Stimulated activated effector memory CD8-positive, alpha-beta T cell treated with anti-CD3 and anti-CD28 coated beads, Interleukin-12 subunit alpha, Interleukin-12 subunit beta, amount 100 ng/mL, for 72 hours (primary cell): ENCODE measurements at places on chromosomes 4 and X.

GRCh38 chr4:77538574-77539157 is 67.0 kb upstream of the CXCL13 start:
- no peak for DNase-seq

DNA sequence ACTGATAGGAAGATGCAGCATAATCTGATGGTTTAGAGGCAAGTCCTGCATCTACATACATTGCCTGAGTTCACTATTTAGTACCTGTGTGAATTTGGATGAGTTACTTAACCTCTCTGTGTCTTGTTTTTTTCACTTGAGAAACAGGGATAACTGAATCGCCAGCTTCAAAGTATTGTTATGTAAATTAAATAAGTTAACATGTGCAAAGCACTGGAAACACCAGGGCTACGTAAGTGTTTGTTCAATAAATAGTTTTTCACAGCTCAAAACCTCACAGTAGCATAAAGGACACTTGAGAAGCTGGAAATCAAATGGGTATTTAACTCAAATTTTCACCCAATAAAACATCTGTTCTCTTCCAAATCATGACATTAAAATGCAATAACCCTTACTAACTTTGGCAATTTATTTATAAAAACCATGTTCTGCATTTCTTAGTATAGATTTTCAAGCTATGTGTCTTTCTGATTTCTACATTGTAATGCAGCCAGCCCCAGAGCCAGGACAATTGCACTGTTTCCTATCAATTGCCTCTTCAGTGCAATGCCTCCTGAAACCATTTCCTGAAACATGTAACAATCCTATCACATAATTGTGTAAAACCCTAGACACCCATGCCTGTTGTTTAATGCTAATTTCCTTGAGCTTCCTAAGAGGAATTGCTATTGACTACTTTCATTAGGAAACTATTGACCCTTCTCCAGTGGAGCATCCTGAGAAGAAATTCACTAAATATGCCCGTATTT is 177.1 kb downstream of the UNC5C start:
- no peak for DNase-seq

DNA sequence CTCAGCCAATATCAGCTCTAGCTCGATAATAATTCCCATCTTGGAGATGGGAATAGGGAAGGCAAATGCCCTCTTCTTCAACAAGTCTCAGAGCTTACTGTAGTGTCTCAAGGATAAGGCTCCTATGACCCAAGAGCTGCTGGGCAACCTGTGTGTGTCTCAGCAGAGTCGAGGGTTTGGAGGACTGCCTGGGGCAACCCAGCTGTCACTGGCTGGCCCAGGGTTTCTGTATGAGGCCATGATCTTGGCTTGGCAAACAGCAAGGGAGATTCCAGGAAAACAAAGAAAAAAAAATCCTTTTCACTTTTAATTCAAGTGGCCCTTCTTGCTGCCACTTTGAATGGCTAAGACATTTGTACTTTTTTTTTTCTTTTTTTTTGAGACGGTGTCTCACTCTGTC is 34.4 kb downstream of the TMSB4X start:
- no peak for DNase-seq

DNA sequence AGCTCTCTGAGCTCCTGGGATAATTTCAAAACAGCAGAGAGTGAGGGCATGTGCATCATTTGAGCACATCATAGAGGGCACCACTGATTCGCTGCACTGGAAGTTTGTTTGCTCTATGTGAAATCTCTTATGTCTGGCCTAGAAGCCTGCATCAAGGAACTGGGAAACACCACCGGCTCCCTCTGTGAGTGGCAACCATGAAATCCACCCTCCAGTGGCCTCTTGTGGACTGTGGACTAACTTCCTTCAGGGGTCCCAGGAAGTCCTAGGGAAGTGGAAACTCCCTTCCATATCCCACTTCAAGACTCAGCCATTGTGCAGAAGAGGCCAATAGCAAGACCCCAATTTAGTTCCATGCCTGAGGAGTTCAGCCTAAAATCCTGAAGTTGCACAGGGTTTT is 48.0 kb upstream of the IGFBP7 start:
- DNase-seq: no peak

DNA sequence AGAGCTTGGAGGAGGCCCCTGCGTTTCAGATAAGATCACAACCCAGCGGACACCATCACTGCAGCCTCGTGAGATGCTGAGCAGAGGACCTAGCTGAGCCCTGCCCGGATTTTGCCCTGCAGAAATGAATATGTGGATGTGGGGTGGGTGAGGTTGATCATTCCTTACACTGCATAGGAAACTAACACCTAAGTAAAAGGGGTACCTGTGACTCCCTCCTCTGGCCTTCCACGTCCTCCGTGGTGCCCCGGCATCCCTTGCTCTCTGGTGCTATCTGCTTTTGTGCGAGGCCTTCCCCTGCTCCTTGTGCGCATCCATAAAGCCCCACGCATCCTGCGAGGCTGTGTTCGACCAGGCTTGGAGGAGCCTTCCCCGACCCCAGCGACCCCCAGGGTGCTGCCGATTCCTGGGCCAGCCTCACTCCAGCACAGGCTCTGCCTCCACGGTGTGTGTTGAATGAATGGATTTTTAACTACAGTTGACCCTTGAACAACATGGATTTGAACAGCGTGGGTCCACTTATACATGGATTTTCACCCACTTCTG is 25.6 kb upstream of the GPR78 start:
- DNase-seq: no peak

DNA sequence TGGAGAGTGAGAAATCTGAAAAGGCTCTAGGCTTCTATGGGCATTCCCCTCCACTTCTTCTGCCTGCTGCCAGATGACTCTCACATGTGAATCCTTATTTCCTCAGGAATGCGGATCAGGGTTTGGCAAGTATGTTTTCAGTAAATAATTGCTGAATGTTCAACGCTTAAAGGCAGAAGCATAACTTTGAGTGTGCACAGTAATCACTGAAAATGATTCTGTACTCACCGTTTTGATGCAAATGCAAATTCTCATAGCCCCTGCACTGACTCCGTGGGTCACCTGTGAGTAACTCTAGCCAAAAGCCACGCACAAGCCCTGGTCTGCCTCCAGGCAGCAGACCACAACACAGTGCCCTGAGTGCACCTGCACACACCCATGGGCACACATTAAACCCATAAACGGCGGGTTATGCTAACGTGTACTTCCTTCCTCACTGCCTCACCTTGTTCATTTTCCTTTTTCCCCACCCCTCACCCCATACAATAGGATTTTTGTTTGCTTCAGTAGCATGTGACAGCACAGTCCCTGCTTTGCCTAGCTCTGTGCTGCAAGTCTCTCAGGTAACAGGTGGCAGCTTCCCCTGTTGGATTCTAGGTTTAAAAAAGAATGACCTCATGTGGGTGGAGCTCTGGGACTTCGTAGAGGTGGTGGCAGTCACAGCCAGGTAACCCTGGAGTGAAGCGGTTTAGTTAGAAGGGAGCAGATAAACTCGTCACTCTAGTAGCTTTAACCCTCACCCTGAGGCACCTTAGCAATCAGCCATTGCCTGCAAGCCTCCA is at the start of gene ARHGEF38:
Gene ARHGEF38, plus strand, starts transcription at position 656 of the 782 bp plus-strand sequence. CDS start 146 bp downstream, outside the sequence.
- no peak for DNase-seq

DNA sequence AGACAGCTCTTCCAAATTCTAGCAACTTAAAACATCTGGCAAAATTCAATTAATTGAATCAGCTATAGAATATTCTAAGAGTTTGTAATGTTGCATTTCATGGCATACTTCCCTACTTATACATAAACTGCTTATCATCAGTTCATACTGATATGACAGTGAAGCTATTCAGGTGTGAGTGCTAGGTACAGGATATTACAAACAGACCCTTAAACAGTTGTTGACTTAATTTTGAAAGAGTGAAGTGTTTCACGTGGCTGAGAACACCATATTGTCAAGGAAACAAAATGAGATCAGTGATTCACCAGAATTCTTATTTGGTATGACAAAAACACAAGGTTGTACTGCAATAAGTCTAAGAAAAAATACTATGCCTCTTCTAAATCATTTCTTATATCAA is 27.4 kb downstream of the CENPU start:
- DNase-seq: no peak

GRCh38 chr4:182447767-182448280 is 204.6 kb downstream of the TENM3 start:
- no peak for DNase-seq

- no peak for DNase-seq
Observed at GRCh38 chr4:106854569-106855351, 181.4 kb downstream of the DKK2 start.

DNA sequence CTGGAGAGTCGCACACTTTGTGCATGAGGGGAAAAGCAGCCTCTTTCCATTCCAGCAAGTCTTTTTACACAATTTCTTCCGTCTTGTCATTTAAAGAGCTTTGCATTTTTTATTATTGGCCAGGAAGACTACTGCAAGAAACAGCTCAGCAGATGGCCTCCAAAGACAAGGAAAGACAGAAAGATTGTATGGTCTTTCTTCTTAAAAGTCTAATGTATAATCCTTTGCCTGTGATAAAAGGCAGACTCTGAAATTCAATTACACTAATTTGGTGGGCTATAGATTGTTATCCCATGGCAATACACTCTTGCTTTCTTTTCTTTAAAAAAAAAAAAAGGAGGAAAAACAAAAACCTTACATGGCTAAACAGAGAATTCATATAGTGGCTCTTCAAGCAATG is 5.9 kb downstream of the CAPN6 start:
- DNase-seq: no peak

DNA sequence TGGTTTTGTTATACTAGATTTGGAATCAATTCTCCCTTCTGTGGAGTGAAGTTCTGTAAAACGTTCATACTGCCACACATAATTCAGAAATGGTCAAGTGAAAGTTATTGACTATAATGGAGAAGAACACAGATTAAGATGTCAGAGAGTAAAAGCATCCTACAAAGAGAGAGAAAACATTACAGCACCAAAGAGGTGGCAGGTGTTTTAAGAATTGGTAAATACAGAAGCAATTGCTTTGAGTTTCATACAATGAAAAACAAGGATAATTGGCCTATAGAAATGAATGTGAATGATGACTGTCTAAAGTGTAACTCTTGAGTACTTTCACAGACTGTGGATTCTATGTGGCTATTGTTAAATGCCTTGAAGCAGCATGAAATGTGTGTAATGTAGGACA is 435.6 kb upstream of the SMIM31 start:
- DNase-seq: no peak

DNA sequence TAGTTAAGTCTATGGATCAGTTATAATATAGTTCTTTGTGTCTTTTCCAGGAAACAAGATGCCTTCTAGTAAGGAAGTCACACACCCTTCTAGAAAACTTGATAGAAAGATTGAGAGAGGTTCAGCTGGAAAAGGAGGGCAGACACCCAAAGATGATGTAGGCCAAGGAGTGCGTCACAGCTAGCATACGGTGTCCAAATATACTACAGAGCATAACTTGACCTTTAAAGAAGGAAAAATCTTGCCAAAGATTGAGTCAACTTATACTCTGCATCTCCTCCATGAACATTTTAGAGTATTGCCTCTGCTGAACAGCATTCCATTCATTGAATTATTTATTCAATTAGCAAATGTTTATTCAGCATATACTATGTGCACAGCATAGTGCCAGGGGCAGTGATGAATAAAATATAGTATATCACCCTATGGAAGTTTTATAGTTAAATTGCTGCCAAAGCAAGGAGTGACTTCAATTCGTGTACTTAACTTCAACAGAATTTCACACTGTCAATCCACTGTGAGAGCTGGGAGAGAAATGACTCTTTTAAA is 51.9 kb upstream of the SLC6A14 start:
- no peak for DNase-seq

GRCh38 chr4:95979961-95980876 is 140.3 kb downstream of the PDHA2 start:
- no peak for DNase-seq

DNA sequence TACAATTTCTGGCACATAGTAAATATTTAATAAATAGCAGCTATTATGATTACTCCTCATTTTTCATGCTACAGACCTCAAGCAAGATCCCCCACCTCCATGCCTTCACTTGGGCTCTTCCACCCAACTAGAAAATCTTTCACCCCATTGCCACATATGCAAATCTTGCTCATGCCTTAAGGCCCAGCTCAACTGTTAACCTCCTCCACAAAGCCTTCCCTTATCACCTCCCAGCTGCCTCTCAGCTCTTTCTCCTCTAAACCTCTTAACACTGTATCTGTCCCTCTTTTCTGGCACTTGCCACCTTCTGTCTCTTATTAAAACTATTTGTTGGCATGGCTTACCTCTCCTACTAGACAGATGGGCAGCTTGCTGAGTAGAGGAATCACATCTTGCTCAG is 51.5 kb downstream of the PJA1 start:
- DNase-seq: no peak

DNA sequence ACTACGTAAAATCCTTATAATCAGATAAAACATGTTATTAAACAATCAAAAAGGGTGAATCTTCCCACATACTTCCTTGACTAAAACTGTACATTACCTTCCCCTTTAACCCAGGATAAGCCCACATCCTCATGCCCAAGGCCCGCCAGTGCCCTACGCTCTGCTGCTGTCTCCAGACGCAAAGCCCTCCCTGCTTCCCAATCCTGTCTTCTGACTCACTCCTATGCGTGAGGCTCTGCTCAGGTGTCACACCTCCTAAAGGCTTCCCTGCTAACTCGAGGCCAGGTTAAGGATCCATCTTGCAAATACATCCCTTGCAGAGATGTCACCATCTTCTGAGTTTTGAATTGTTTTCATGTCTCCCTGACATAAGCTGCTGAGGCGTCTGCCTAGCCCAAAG is 61.6 kb downstream of the STX18 start:
- no peak for DNase-seq

- no peak for DNase-seq
Observed at GRCh38 chr4:42555828-42556227, 101.1 kb downstream of the ATP8A1 start.

DNA sequence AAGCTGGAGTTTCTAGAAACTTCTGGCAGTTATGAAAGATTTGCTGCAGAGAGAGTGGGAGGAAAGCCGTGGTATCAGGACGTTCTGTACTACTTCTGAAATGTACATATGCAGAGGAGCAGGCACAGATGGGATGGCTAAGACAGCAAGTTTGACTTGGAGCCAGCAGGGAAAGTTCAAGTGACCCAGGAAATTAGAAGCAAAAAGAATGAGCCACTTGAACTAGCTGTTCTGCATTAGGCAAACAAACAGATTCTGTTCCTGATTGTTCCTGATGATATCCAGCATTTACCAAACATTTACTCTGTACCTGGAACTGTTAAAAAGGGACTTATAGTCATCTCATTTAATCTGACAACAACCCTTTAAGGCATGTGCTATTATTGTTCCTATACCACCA is 41.4 kb upstream of the CXCL13 start:
- DNase-seq: no peak

DNA sequence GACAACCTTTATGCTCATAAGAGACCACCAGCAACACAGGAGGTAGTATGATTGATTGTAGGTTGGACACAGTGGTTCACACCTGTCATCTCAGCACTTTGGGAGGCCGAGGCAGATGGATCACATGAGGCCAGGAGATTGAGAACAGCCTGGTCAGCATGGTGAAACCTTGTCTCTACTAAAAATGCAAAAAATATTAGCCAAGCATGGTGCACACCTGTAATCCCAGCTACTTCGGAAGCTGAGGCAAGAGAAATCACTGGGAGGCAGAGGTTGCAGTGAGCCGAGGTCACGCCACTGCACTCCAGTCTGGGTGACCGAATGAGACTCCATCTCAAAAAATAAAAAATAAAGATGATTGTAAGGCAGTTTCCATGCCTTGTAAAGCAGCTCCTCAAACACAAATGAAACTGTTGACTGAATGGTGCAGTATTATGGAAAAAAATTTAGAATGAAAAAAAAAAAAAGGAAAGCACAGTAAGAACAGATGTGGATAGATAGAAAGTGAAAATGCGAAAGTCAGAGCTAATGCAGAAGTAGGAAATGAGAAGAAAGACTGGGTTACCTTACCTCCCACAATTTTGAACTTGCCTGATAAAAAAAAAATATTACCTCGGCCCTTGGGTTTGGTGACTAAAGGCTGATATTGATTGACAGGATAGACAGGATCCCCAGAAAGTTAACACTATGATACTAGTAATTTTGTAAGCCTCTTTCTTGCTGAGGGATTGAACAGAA is 249.2 kb upstream of the TRAM1L1 start:
- DNase-seq: no peak
